ENCODE measurements at places on chromosomes 7 and 10.

DNA sequence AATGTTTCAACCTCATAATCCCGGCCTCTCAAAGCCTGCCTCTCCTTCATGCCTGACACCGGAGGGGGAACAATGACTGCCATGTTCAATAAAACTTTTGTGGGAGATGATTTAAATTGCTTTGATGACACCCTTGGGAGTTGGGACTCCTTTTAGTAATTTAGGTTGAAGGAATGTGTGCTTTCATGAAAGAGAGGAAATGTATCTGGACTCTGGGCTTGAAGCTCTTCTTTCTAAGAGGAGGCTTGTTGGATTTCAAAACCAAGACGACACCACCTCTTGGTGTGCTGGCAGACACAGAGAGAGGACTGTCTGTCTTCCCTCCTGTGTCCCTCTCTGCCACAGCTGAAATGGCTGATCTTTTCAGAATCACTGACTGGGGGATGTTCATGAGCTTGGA, 168.1 kb downstream of the GALNT17 start:
- DNase-seq = no peak

- DNase-seq = no peak
These were observed 22.3 kb downstream of the ZNF503 start for GRCh38 chr10:75379212-75379724.

DNA sequence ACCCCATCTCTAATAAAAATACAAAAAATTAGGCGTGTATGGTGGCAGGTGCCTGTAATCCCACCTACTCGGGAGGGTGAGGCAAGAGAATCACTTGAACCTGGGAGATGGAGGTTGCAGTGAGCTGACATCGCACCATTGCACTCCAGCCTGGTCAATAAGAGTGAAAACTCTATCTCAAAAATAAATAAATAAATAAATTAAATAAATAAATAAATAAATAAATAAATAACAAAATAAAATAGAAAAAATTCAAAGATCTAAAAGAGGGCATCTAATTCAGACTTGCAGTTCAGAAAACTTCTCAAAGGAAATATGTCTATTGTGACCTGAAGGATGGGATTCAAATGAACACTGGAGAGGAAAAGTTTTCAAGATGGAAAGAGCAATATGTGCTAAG, 1085.1 kb downstream of the SORCS3 start:
- DNase-seq = no peak

- DNase-seq = no peak
These were observed 278.8 kb downstream of the TNS3 start for GRCh38 chr7:47303014-47303694.

- DNase-seq = peak; percentile 57
These were observed 289.4 kb downstream of the DNAJB6 start for GRCh38 chr7:157625973-157626742.

DNA sequence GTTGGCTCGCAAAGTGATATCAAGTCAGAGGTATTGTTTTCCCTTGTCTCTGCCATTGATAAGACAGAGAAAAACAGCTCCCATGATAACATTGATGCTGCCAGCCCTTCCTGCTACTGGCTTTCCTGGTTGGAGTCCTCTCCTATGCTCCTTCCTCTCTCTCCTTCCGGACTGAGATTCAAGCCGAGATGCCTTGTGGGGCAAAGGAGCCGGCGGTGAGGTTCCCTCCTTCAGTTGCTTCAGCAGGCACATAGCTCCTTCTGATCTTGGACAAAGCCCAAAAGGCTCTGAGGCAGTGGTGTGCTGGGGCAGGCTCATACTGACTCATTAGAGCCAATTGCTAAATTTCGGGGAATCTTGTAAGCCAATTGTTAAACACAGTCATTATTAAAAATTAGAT, 8.8 kb upstream of the ZCCHC24 start:
- DNase-seq = no peak

GRCh38 chr7:64873155-64873500, 29.9 kb upstream of the ZNF273 start:
- no peak for DNase-seq

DNA sequence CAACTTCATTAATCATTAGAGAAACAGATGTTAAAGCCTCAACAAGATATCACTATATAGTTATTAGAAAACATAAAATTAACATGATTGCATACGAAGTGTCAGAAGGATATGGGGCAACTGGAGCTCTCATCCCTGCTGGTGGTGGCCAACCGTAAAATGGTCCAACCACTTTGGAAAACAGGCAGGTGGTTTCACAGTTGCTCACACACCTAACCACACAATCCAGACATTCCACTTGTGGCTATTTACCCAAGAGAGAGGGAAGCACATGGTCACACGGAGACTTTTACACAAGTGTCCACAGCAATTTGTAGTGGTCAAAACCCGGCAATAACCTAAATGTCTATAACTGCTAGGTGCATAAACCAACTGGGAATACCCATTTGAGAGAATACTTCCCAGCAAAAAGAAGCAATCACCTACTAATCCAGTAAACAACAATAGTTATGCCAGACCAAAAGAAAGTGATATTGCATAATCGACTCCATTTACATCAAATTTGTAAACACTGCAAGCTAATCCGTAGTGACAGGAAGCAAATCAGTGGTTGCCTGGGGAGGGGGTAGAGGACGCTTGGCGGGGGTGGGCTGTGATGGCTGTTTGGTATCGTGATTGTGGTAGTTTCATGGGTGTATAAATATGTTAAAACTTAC, 91.8 kb downstream of the LARP4B start:
- no peak for DNase-seq

DNA sequence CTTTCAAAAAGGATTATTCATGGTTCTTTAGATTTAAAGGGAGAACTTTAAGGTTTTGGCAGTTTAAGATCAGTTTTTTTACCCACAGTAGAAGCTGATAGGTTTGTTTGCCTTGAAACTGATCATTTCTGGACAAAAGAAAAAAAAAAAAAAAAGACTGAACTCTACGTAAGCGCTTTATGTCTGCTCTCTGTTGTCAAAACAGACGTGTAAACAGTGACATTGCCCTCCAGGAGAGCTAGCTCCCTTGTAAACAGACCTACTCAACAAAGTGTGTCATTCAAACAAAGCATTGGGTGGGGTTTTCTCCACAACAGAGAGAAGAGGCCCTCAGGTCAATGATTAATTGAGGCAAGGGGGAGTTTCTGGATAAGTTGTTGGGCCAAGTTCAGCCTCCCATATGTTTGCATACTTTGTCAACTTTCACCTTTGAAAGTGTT, 568.1 kb upstream of the LRRN3 start:
- DNase-seq = no peak

Measured in CD4-positive, alpha-beta T cell treated with Interleukin-6 at 100 ng/mL for 8 hours (primary cell).